ENCODE measurements at places on chromosomes 11 and 22. TPM values are rescaled to one million over a fixed set of nuclear protein-coding genes. Genes with fewer than 3 reads are reported as not detected.

ADSL gene
- 107 TPM for total RNA-seq

MYO7A gene
- total RNA-seq = 18.3 TPM

CTSF gene
- total RNA-seq = 9.2 TPM

GRCh38 chr11:66022401-66023185, 3.7 kb downstream of the CATSPER1 start:
- DNase-seq = peak; percentile 94
- no peaks in the 10 kb centered on the region for H3K36me3 ChIP-seq
- H3K4me3 ChIP-seq = no peak overlapping the region
- H3K27me3 ChIP-seq = peaks cover 13% of the 10 kb centered on the region
- H3K4me1 ChIP-seq = peaks cover 2% of the 10 kb centered on the region

DNA sequence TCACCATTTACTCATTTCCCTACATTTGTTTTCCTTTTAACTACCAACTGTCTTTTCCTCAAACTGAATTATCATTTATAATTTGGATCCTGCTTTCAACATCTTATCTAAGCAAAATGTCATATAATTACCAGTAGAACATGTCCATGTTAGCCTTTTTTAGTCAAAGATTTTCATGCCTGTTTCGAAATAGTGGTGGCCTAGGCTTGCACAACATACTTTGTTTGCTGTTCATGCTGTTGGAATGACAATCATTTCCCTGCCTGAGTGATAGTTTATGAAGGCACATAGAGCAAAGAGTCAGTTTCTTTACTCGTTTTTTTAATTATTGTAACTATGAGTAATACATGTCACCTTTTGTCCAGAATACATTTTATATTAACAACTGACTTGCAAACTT, 144.3 kb upstream of the ANO3 start:
- no peaks in the 10 kb centered on the region for H3K27me3 ChIP-seq
- DNase-seq = no peak
- no peak overlapping the region for H3K27ac ChIP-seq
- H3K36me3 ChIP-seq = no peaks in the 10 kb centered on the region
- H3K4me1 ChIP-seq = no peaks in the 10 kb centered on the region

DNA sequence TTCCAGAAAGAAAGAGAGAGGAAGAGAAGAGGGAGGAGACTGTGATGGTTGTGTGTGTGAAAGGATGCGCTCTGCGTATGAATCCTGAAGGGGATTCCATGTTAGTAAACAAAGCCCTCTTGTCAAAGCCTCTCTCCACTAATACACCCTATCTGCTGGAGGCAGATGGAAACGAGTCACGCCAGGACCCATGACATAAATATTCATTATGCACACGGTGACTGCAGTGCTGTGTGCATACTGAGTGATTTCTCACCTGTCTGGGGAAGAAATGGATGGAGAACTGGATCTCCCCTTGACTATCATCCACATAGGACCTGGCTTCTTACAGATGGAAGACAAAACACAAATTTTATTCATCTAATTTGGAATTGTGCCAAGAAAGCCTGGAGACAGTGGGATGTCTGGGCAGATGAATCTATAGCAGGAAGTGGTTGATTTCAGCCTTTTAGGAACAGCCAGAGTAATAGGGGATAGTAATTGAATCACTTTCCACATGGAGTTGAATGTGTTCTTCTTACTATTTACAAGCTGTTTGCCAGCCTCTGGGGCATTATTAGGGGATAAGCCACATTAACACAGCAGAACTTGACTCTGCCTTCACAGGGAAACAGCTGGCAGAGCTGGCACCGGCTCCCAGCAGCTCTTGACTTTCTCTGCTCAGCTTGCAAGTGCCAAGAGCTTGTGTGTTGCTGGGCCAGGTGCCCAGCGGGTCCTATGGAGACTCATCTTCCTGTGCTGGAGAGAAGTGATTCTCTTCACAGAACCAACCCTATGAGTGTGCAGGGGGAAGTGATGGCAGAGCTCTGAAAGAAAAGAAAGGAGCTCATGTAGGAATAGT, 9.0 kb downstream of the MTNR1B start:
- H3K27me3 ChIP-seq = peaks cover 10% of the 10 kb centered on the region
- H3K4me3 ChIP-seq = no peak overlapping the region
- no peak for DNase-seq
- peaks cover 12% of the 10 kb centered on the region for H3K4me1 ChIP-seq
- no peaks in the 10 kb centered on the region for H3K36me3 ChIP-seq

DNA sequence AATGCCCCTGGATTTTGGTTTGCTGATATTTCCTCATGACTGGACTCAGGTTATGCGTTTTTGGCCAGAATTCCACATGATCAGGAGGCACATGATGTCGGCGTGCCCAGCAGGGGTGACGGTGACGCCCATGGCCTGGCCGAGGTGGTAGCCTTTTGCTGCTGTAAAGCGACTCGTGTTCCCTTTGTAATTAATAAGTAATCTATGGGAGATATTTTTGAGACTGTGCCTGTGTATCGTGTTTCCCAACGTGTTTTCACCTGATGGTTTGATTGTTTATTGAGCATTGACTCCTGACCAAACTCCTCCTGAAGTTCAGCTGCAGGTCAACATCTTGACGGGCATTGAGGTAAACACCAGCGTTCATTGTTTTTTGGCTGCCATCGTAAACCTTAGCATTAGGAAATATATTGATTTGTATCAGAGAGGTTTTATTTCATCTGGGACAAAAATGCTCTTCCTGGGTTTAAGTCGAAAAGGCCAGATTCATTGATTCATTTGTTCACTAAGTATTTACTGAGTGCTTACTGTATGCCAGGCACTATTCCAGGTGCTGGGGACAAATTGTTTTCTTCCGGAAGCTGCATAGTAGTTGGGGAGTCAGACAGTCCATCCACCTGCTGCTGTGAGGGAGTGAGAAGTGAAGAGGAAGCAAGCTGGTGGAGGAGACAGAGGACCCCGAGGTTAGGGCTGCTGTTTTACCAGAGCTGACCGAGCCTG, 23.6 kb downstream of the DCPS start:
- peaks cover 6% of the 10 kb centered on the region for H3K4me1 ChIP-seq
- no peak for DNase-seq
- H3K27me3 ChIP-seq = no peaks in the 10 kb centered on the region
- H3K4me3 ChIP-seq = no peak overlapping the region

MDK gene
- total RNA-seq = 553 TPM

DNA sequence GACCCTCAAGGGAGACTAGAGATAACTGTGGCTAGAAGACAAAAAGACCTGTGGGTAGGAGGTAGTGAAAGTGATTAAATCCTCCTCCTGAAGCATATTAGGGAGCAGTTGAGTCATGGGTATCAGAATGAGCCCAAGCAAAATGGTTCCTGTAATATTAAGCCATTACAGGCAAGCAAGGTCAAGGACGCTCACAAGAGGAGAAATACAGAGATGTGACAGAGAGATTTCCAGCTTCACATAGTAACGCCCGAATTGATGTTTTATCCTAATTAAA, 77.7 kb downstream of the FAM76B start:
- no peak overlapping the region for H3K4me3 ChIP-seq
- DNase-seq = no peak
- peaks cover 19% of the 10 kb centered on the region for H3K4me1 ChIP-seq
- no peaks in the 10 kb centered on the region for H3K27me3 ChIP-seq
- H3K36me3 ChIP-seq = no peaks in the 10 kb centered on the region
- H3K27ac ChIP-seq = no peak overlapping the region

ARRB1 gene
- total RNA-seq = 197 TPM

DNA sequence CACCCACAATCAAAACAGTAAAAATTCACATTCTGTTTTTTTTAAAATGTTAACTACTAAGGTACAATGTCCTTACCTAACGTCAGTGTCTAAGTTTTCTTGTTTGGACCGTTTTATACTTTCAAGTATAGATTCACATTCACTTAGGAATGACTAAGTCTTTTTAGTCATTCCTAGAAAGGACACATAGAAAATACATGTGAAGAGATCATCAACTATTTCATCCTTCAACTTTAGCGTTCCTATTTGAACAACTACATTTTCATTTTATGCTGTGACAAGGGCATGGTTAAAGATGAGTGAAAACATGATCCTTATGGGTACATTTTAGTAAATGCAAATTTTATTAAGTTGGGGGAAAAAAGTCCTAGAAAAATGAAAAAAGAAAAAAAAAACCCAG, 62.8 kb downstream of the DDX10 start:
- DNase-seq = no peak
- no peak overlapping the region for H3K4me3 ChIP-seq
- peaks cover 5% of the 10 kb centered on the region for H3K36me3 ChIP-seq
- peaks cover 9% of the 10 kb centered on the region for H3K4me1 ChIP-seq
- H3K27ac ChIP-seq = no peak overlapping the region
- no peaks in the 10 kb centered on the region for H3K27me3 ChIP-seq

- H3K27me3 ChIP-seq = peaks cover 4% of the 10 kb centered on the region
- no peaks in the 10 kb centered on the region for H3K36me3 ChIP-seq
- H3K4me3 ChIP-seq = no peak overlapping the region
- no peak overlapping the region for H3K27ac ChIP-seq
These were observed 552.8 kb upstream of the CHORDC1 start for GRCh38 chr11:90775567-90776165.

- H3K27me3 ChIP-seq = peaks cover 1% of the 10 kb centered on the region
- H3K36me3 ChIP-seq = no peaks in the 10 kb centered on the region
- H3K4me1 ChIP-seq = peaks cover 16% of the 10 kb centered on the region
These were observed 2.8 kb downstream of the ALKBH8 start for GRCh38 chr11:107562647-107563208.

SMC1B gene
- not detected for total RNA-seq

DNA sequence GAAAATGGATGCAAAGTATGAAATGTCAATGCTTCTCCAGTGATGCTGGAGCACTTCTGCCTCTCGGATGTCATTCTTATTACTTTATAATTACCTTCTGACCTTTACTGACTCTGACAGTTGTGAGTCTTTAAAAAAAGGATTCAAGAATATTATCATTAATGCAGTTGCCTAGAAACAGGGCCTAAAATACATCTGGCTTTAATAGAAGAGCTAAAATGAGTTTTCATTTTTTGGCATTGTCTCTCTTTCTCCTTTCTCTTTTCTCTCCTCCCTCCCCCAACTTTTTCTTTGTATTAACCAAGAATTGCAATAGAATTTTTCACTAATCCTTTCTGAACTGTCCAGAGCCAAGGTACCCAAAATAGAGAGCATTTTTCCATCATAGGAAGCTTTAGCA, 45.9 kb downstream of the FDX1 start:
- H3K36me3 ChIP-seq = no peaks in the 10 kb centered on the region
- H3K4me3 ChIP-seq = no peak overlapping the region
- peaks cover 2% of the 10 kb centered on the region for H3K27me3 ChIP-seq

FAM180B gene
- total RNA-seq = 0.31 TPM

DNA sequence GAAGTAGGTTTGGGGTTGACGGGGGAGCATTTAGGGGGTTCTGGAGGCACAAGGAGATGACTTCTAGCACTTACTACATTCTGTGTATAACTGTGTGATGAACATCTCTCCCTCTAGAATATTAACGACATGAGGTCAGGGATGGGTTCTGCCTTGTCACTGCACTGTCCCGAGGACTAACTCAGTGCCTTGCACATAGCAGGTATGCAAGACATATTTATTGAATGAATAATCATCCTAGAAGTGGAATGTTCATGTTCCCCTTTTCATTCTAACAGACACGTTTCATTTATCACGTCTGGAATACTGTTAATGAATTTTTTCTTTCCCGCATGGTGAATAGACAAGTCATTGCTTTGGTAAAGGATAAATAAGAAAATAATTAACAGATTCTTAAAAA, 12.6 kb downstream of the SYT13 start:
- H3K4me1 ChIP-seq = peaks cover 5% of the 10 kb centered on the region
- H3K27me3 ChIP-seq = peaks cover 4% of the 10 kb centered on the region
- no peaks in the 10 kb centered on the region for H3K36me3 ChIP-seq
- no peak overlapping the region for H3K4me3 ChIP-seq
- H3K27ac ChIP-seq = no peak overlapping the region
- no peak for DNase-seq

DNA sequence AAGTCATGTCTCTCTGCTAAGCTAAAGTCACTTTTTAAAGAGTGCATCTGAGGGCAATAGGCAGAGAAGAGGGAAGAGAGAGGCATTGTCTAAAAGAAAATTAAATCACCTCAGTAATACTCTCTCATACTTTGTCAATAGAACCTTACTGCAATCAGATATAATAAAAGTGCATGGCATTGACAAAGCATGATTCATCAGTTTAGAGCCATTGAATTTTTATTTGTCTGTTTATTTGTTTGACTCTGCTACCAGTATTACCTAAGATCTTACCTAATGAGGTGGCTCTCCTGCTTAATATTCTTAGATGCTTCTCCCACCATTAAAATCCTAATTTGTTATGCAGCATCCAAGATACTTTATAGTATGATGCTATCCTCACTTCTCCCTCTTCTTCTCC, 209.0 kb downstream of the PGR start:
- no peak overlapping the region for H3K27ac ChIP-seq
- no peaks in the 10 kb centered on the region for H3K36me3 ChIP-seq
- no peak for DNase-seq
- no peak overlapping the region for H3K4me3 ChIP-seq
- no peaks in the 10 kb centered on the region for H3K27me3 ChIP-seq
- no peaks in the 10 kb centered on the region for H3K4me1 ChIP-seq

CNTF gene
- 1.6 TPM for total RNA-seq

DNA sequence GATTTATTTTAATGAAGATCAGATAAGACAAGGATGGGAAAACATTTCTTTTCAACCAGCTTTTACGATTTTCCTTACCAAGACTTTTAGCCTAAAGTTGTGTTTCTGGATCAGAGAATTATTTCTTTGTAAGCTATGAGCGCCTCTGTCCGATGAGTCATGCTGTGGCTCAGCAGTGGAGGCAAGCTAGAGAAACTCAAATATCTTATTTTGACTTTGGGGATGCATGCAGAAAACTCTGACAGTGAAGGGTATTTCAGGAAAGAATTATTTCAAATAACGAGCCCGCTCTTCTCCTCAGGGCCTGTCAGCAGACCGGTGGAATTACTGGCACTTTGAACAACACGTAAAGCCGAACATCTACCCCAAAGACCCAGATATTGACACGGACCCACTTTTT, 77.9 kb upstream of the OR5AK2 start:
- DNase-seq = no peak
- H3K36me3 ChIP-seq = no peaks in the 10 kb centered on the region
- no peak overlapping the region for H3K4me3 ChIP-seq
- no peak overlapping the region for H3K27ac ChIP-seq

GRCh38 chr11:94217705-94218104, 86.7 kb upstream of the IZUMO1R start:
- H3K4me3 ChIP-seq = no peak overlapping the region
- no peak for DNase-seq
- no peaks in the 10 kb centered on the region for H3K4me1 ChIP-seq
- no peak overlapping the region for H3K27ac ChIP-seq
